Naive thymus-derived CD4-positive, alpha-beta T cell (primary cell): ENCODE measurements at places on chromosomes 13 and 19. TPM values are rescaled to one million over a fixed set of nuclear protein-coding genes. Genes with fewer than 3 reads are reported as not detected.
A peak's percentile ranks its signal among the peaks of the same experiment; 100 is the strongest.

DNA sequence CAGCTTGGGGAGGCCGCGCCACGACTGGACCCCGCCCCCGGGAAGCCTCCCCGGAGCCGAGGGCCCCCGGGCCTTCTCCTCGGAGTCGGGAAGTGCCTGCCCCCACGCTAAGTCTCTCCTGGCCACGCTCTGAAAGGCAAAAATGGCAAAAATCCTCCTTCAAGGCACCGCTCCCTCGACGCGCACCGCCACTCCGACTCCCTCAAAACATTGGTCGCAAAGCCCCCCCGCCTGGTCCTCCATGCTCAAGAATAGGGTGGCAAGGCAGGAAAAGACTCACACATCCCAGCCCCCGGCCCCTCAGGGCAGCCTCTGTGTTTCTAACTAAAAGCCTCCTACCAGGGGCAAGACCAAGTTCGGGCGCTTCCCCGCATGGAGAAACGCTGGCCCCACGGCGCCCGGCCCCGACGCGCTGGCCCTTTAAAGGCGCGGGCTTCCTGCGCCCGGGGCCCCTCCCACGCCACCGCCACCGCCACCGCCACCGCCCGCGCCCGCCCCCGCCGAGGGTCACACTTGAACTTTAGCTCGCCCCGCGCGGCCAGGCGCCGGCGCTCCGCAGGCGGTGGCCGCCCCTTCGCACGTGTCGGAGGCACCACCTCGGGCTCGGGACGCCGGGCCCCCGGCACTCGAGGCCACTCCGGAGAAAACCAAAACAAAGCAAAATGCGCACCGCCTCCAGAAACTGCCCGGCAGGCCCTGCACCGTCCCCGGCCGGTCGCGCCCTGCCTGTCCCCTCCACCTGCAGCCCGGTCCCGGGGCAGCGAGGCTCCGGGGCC is 1.9 kb downstream of the FOXO1 start:
- peak; percentile 59 for DNase-seq

DNA sequence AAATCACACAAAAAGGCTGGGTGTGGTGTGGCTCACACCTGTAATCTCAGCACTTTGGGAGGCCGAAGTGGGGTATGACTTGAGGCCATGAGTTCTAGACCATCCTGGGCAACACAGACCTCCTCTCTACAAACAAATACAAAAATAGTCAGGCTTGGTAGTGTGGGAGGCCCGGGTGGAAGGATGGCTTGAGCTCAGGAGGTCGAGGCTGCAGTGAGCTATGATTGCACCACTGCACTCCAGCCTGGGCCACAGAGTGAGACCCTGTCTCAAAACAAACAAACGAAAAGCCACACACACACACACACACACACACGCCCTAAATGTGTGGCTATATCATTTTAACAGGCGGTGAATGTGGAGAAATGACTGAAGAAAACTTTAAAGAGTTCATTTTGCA is 904 bp upstream of the ZNF557 start:
- no peak for DNase-seq

GRCh38 chr19:13959141-13959961 is 7.0 kb downstream of the DCAF15 start:
- no peak for DNase-seq

DNA sequence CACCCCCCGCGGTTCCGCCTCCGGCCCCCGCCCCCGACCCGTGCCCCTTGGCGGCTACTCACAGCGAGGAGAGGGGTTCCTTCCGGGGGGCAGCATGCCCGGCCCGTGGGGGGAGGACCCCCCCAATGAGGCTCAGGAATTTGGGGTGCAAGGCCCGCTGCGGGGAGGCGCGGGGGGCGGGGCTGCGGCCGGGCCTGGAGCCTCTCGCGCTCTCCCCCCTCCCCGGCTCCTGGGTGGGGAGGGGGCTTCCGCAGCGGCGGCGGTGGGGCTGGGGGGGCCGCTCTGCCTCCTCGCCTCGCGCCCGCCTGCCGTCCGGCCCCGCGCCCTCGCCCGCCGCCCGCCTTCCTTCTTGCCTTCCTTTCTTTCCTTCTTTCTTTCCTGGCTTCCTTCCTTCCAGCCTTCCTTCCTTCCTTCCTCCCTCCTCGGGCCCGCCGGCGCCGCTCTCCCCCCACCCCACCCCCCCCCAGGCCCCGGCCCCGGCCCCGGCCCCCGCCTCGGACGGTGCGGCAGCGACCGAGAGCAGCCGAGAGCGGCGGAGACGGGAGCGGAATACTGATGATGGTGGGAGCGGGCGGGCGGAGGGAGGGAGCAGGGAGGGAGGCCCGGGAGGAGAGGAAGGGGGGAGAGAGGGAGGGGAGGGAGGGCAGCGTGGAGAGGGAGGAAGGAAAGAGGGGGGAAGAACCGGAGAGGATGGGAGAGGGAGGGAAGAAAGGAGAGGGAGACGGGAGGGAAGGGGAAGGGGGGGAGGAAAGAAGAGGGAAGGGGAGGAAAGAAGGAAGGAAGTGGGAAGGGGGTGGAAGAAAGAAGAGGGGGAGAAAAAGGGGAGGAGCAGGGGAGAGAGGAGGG is at the start of gene LRRC4B:
TSS of gene LRRC4B (minus strand) at position 554 of the 846 bp plus-strand sequence. CDS start 19,597 bp downstream, outside the sequence.
- no peak for DNase-seq

GRCh38 chr13:110772091-110772984 is 58.8 kb downstream of the ING1 start:
- DNase-seq: no peak

Gene PRTN3
- total RNA-seq: not detected

Gene HAUS5
- total RNA-seq: 40.0 and 44.6 TPM in 2 replicates

Gene BCL3
- total RNA-seq: 15.0 TPM

Gene ZNF724
- total RNA-seq: 9.8 and 11.3 TPM in 2 replicates

Gene CFD
- total RNA-seq: 1.3 TPM

Gene GIPR
- 7.4 TPM for total RNA-seq
